ENCODE measurements at places on chromosomes 2 and 18.

DNA sequence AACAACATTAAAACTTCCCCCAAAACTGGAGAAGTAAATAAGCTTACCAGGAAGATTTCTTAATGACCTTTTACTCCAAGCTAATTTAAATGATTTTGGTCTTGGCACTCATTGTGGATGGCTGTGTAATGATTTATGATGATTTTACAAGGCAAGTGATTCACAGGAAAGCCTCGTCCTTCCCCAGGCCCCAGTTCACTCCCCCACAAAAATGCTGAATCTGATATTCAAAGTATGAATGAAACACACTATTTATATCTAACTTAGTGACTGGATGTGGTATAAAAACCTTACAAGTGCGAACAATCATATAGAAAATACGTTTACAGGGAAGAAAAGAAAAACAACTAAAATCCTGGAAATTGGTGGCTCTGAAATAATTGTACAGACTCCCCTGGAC is 49.8 kb downstream of the ZNF516 start:
- DNase-seq: no peak

- DNase-seq: no peak
Observed at GRCh38 chr2:132442278-132442677, 25.7 kb downstream of the GPR39 start.

DNA sequence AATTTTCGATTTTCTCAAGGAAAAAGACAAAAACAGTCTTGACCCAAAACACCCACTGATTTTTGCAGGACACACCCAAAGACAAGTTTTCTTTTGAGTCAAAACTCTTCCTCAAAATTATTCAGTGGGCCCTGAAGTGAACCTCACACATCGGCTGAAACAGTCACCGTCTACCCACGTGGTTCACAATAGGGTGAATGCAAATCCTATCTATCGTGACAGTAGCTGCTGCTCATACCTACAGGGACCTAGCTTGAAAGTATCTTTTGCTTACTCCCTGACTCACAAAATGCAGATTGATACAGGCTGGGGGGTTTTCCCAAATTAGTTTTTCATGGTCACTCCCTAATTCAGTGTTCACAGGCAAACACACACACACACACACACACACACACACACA is 10.7 kb upstream of the CD226 start:
- DNase-seq: no peak

- no peak for DNase-seq
Observed at GRCh38 chr2:161625996-161626395, 1.8 kb downstream of the SLC4A10 start.

DNA sequence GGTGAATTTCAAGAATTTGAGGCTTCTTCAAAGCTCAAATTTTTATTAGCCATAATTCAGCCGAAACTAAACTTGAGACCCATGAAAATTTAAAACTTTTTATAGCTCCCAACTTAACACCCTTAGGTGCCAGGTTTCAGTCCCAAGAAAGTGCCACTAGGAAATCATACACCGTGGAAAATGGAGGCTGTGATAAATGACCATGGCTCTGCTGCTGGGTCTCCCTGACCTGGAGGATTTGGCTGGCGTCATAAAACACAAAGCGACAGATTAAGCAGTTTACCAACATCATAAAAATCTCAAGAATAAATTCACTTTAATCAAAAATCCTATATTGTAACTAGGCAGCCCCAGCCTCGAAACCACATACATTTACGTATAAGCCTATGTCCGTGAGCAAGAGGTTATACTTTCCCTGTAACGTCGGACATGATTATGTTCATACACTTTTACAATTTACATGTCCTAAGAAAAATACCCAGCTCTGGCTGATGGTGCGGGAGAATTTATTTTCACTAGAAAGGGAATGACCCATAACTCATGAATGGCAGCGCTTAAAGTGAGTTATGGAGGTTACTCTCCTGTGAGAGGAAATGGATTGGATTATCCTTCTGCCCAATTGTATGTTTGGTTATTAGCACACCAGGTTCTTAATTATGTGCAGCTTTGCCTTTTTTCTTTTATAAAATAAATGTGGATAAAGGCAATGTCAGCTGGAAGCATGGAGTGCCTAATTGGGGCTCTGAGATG is 329.4 kb downstream of the AGPS start:
- peak; percentile 22 for DNase-seq

- no peak for DNase-seq
Observed at GRCh38 chr2:163729636-163730273, 6.1 kb downstream of the FIGN start.

- DNase-seq: no peak
Observed at GRCh38 chr2:219423652-219424377, 5.6 kb downstream of the DES start.

GRCh38 chr18:48184118-48184517 is 225.1 kb downstream of the ZBTB7C start:
- no peak for DNase-seq

- no peak for DNase-seq
Observed at GRCh38 chr2:158894078-158894477, 74.4 kb upstream of the TANC1 start.

DNA sequence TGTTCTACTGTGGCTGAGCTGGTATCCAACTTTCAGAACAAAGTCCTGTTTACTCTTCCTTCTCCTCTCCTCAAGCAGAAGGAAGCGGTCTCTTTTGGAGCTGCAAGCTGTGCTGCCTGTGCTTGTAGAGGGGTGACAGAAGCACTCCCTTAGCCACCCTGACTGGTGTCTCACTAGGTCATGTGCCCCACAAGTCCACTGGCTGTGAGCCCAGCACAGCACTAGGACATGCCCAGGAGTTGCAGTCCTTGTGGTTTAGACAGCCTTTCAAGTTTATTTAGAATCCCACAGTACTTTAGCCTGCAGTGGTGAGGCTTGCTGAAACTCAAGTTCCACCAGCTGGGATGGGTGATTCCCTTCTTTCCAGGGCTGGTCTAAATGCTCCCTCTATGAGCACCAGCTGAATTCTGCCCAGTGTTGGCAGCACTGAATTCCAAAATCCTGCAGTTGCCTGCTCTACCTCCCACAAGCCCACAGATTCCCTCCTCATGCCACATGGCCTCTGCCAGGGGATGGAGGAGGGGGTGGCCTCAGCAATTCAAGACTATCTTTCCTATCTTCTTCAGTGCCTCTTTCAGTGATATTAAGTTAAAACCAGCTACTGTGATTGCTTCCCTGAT is 61.2 kb downstream of the CCDC85A start:
- no peak for DNase-seq

GRCh38 chr2:60488291-60488690 is 65.2 kb downstream of the BCL11A start:
- no peak for DNase-seq

DNA sequence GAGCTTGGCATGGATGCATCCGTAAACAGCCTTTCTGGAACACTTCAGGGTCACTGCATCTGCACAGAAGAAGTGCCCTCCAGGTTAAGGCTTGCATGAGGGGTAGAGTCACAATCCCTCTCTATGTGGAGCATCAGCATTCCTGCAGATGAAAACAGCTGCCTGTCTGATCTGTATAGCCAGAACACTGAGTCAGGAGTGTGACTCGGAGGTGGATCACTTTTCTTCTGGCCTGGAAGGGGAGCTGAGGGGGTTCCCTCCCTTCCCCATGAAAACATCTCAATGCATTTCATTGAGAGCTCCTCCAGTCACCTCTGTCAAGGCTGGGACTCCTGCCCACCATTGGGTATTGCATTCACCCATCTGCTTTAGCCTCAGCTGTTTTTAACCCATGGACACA is 72.5 kb upstream of the SERPINE2 start:
- DNase-seq: no peak

DNA sequence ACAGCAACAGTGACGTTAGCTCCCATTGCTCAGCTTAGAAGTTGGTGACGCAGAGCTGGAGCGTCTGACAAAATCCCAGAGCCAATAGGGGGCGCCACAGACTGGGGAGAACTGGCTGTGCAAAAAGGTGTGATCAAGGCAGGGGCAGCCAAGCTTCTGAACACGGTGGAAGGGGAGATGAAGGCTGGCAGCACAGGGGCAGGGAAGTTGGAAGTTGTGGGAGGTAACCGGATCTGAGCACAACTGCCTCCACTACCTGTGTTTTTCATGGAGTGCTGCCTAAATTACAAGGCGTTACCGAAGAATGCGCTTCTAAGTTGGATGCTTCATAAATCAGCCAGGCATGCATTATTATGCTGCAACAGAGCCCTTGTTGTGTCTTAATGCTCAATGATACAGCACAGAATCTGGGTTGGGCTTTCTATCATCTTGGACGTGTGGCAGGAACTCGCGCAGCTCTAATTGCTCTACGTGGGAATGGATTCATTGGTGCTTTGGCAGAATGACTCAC is 370.0 kb downstream of the SLC4A3 start:
- peak; percentile 41 for DNase-seq

GRCh38 chr2:21317131-21317530 is 193.4 kb downstream of the TDRD15 start:
- peak; percentile 83 for DNase-seq

- DNase-seq: no peak
Observed at GRCh38 chr2:178229927-178230326, 35.6 kb downstream of the OSBPL6 start.

- no peak for DNase-seq
Observed at GRCh38 chr18:79819968-79820351, 22.2 kb downstream of the KCNG2 start.

- DNase-seq: no peak
Observed at GRCh38 chr2:7974936-7975335, 706.9 kb upstream of the ID2 start.

GRCh38 chr2:232900811-232901735 is 31.0 kb downstream of the SNORC start:
- no peak for DNase-seq

DNA sequence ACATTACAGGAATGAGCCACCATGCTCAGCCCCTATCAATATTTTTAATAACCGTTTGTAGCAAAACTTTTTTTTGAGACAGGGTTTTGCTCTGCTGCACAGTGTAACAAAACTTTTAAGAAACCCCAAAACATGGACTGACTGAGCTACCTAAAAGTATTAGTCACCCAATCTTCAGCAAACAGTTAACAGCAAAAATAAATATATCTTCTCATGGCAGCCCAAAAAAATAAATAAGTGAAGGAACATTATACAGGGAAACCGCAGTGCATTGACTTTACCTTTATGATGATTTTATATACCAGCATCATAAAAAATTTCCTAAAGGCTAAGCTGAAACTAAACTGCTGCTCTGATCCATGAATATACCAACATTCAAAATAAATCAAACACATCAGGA is 424.6 kb downstream of the METTL4 start:
- DNase-seq: no peak

GRCh38 chr2:189541591-189541990 is 39.0 kb downstream of the SLC40A1 start:
- DNase-seq: no peak

DNA sequence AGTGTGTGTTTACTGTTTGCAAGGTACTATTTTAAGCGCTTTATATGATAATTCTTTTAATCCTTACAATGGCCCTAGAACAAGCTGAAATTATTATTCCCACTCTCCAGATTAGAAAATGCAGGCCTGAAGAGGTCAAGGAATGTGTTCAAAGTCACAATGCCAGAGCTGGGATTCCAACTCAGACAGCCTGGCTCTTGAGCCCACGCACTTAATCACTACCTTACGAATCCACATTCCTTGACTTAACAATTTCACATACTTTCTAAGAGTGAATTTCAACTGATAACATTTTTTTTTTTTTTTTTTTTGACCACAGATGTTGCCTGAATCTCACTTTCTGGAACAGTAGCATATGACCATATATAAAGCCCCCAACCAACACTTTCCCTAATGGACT is 400.3 kb downstream of the NCKAP5 start:
- no peak for DNase-seq

- no peak for DNase-seq
Observed at GRCh38 chr2:212815453-212815852, 276.9 kb upstream of the ERBB4 start.

- DNase-seq: peak; percentile 56
Observed at GRCh38 chr2:46657042-46657504, 177.7 kb downstream of the TMEM247 start.

GRCh38 chr18:52409727-52410126 is 69.7 kb downstream of the DCC start:
- no peak for DNase-seq

DNA sequence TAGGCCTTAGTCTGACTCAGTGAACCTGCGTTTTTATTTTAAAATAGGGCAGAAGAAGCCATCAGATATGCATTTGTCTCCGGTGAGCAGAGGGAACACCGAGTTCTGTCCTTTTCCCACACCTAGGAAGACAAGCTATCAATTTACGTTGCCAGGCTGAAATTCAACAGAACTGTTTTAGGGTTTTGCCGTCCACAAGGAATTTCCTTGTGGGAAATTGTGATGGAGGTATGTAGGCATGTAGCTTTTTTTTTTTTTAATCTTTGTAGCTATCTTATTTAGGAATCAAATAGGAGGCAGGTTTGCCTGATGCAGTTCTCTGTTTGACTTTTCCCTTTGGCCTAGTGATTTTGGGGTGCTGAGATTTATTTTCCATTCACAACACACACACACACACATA is 62.0 kb upstream of the ASAP2 start:
- DNase-seq: no peak

GRCh38 chr2:105804266-105804665 is 59.6 kb downstream of the NCK2 start:
- DNase-seq: no peak

DNA sequence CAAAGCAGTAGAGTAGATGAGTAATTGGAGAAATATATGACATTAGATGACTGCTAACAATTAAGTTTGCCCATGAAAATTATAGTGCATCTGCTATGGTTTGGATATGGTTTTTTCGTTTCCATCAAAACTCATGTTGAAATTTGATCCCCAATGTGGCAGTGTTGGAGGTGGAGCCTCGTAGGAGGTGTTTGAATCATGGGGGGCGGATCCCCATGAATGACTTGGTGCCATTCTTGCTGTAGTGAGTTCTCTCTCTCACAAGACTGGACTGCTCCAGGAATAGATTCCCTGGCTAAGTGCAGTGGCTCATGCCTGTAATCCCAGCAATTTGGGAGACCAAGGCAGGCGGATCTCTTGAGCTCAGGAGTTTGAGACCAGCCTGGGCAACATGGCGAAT is 9.7 kb upstream of the CUL3 start:
- DNase-seq: no peak

GRCh38 chr2:64140665-64141200 is 3.5 kb downstream of the PELI1 start:
- no peak for DNase-seq

GRCh38 chr2:191255271-191255670 is 10.1 kb downstream of the MYO1B start:
- DNase-seq: no peak

DNA sequence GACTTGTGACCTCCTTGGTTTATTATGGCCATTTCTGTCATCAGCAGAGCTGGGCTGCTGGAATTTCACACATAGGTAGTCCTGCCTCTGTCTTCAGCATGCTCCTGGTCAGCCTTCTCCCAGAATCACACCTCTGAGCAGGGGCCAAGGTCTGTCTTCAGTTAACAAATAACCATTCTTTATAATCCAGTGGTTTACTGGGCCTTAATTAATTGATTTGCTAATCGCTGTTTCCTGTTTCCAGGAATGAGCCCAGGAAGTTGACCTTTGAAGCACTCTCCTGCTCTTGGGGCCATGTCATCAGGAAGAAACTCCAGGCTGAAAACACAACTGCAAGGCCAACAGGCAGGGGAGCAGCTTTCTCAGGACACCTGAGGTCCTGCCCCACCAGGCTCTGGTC is 278.5 kb downstream of the SRBD1 start:
- DNase-seq: no peak

GRCh38 chr2:134728163-134728562 is 9.4 kb upstream of the TMEM163 start:
- no peak for DNase-seq
